ENCODE measurements at places on chromosomes 7 and 10. TPM values are rescaled to one million over a fixed set of nuclear protein-coding genes. Genes with fewer than 3 reads are reported as not detected.

DNA sequence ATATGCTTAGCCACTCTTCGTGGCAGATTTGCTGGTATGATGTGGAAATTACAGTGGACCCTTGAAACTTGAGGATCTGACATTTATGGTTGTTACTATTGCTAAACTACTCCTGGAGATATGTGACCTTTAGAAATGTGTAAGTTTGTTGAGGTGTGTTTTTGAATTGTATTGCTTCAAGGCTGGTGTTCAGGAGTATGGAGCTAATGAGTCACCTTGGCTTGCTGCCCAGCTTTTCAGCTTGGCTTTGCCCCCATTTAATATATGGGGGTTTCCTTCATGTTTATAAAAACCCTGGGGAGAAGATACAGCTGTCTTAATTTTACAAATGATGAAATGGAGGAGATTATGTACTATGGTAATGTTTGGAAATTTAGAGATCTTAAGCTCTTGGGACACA lies 11.6 kb downstream of the HBP1 start:
- H3K27ac ChIP-seq: no peak overlapping the region
- peaks cover 4% of the 10 kb centered on the region for H3K4me1 ChIP-seq
- no peak overlapping the region for H3K4me3 ChIP-seq
- peak; percentile 43 for DNase-seq
- H3K36me3 ChIP-seq: no peaks in the 10 kb centered on the region
- no peaks in the 10 kb centered on the region for H3K27me3 ChIP-seq

SDK1 gene
- 16.2 TPM for total RNA-seq

DNA sequence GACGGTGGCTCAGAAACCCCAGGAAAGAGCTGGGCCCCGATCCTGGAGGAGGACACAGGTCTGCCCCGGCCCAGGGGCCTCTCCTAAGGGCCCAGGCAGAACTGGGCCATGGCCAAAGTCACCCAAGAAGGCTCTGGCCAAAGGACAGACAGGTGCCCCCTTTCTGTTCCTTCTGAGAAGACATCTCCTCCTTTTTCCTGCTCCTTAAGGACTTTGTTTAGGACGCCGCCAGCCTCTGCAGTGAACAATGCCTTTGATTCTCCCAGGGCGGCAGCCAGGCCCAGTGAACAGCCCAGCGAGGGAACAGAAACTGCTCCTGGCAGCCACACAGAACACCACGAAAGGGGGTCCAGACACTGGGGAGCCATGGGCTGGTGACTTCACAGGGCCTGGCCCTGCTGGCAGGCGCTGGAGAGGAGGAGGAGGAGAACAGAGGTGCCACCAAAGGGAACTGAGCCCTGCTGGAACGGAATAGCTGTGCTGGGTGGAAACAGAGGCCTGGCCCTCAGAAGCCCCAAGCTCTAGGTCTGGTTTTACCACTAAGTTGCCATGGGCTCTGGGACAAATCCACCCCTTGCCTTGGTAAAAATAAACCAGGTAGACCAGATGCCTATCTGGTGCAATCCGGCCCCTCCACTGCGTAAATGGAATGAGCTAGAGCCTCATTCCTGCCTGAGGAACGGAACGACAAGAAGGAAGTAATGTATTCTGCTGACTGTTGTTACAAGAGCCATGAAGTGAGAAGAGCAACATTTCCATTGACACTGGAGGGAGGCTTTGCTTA lies 163.3 kb upstream of the RHEB start:
- no peak overlapping the region for H3K27ac ChIP-seq
- no peak overlapping the region for H3K4me3 ChIP-seq
- H3K27me3 ChIP-seq: no peaks in the 10 kb centered on the region
- no peaks in the 10 kb centered on the region for H3K36me3 ChIP-seq
- H3K4me1 ChIP-seq: peaks cover 4% of the 10 kb centered on the region

MRLN gene
- not detected for total RNA-seq

DNA sequence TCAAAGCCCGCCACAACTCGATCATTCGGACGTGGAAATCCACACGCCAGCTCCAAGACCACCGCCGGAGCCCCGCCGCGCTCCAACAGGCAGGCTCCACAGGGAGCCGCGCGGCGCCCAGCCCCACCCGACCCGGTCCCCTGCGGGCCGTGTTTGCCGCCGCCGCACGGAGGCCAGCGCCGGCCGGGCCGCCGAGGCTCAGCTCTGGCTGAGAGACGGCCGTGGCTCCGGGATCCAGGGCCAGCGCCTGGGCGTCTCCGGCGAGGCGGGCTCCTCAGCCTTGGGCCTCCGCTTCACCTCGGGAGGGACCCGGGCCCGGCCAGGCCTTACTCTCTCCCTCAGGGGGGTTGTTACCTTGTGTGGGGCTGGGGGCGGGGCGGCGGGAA lies 333 bp downstream of the SMNDC1 start:
- peak overlapping the region; percentile 80 for H3K4me3 ChIP-seq
- peak overlapping the region; percentile 94 for H3K27ac ChIP-seq
- H3K36me3 ChIP-seq: no peaks in the 10 kb centered on the region
- DNase-seq: no peak
- no peaks in the 10 kb centered on the region for H3K27me3 ChIP-seq
- H3K4me1 ChIP-seq: peaks cover 10% of the 10 kb centered on the region

Data from uterus (tissue), 4 donors.